ENCODE measurements at places on chromosomes 6 and 20.

DNA sequence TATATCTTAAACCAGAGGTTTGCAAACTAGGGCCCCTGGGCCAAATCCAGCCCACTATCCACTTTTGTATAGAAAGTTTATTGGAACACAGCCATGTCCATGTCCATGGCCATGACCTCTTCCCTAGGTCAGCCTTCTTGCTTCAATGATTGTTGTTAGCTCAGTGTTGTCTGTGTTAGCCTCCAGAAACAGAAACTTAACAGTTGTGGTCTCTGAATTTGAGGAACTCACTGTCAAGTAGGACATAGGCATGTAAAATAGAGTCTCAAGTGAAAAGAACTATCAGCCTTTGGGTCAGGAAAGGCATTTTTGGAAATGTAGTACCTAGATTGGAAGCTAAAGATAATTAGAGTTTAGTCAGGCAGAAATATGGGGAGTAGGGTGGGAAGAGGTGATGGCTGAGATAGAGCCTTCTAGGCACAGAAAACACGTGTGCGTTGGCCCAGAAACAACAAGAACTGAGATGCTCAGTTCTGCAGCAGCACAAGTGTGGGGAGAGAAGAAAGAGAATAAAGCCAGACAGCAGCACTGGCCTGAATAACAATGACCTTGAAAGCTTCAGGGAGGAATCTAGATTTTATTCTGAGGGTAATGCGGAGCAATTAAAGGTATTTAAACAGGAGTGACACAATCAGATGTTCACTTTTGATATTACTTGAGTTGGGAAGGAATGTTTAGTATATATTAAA, 87.0 kb upstream of the OLIG3 start:
- no peak for DNase-seq

DNA sequence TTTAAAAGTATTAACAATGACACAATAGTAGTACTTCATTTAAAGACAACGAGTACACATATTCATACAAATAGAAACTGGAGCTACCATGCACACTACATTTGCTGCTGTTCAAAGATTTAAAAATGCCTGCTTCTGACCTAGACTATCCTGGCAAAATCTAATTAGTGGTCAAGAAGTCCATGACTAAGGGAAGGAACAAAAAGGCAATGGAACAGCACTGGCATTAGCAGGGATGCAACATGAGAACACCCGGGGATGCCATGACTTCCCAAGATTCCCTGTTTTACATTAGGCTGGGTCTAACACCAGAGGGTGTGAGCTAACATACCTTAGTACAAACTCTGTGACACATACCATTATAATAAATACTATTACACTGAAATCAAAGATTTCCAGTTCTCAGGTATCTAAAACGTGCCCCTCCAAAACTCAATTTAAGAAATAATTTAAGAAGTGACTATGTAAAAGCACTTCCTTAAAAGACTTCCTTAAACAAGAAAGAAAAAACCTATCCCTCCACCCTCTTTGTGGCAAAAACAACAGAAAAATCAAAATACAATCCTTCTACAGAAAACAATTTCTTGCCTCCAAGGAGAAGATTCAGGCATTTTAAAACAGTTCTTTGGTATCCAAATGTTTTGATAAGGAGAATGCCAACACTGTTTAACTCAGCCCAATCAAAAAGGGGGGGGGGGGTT, 25.5 kb downstream of the CHD6 start:
- no peak for DNase-seq

DNA sequence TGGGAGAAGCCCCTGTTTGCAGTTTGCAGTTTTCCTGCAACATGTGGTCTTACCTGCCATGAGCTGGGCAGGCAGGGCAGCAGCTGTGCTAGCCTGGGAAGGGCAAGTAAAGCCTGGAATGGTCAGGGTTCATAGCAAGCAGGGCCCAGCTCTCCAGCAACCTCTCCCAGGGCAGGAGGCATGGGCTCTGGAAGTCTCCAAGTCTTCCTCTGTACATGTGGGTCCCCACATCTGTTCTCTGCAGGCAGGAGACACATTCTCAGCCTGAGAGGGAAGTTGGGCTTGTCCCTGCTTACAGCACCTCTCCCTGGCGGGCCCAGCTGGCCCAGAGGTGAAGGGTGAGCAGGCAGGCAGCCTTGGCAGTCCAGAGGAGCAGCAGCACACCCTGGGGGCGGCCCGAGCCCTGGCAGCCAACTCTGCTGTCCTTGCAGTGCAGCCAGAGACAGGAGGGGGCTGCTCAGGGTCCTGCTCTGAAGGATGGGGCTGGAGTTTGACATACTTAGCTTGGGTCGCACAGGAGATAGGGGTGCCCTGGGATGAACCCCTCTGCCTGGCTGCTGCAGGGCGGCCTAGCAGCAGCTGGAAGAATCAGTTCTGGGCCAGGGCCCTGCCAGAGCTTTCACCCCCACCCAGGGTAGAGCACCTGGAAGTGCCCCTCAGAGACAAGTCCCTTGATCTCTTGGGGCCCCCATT, 176.0 kb downstream of the MRPL14 start:
- no peak for DNase-seq

- DNase-seq: no peak
Measured at GRCh38 chr6:142241061-142241460, 60.7 kb upstream of the ADGRG6 start.

DNA sequence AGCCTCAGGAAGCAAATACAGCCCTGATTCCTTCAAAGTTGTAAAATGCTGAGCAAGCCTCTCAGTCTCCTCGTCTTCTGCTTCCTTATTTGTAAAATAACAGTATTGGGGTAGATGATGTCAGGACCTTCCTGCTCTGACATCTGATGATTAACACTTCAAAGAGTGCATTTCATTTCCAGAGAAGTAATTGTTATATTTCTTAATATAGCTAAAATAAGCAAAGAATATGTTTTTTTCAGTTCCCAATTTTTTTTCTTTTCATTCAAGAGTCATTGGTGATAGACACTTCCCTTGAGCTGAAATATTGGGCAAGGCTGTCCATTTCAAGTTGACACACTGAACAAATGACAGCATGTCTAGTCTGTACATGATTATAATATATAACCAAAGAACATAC, 53.4 kb downstream of the SLX4IP start:
- no peak for DNase-seq

DNA sequence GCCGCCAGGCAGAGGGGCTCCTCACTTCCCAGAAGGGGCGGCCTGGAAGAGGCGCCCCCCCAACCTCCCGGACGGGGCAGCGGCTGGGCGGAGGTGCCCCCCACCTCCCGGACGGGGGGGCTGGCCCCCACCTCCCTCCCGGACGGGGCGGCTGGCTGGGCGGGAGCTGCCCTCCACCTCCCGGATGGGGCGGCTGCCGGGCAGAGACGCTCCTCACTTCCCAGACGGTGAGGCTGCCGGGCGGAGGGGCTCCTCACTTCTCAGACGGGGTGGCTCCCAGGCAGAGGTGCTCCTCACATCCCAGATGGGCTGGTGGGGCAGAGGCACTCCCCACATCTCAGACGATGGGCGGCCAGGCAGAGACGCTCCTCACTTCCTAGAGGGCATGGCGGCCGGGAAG, 389.7 kb upstream of the EYS start:
- no peak for DNase-seq

DNA sequence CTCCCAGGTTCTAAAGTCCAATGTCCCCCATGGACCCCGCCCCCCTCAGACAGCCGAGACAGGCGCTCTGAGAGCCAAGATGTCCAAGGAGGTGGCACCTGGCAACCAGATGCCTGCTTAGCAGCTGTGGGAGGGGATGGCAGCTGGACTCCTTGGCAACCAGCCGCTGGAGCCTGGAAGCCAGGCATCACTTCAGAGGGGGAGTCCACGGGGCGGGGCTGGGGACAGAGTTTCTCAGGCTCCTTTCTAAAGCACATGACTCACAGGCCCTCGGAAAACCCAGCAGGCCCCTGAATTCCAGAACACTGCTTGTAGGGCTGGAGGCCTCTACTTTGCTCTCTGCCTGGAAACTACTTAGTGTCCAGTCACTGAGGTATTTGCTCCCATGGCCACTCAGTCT, 51.5 kb downstream of the PREX1 start:
- DNase-seq: no peak

GRCh38 chr20:59640267-59640666, 35.9 kb downstream of the PHACTR3 start:
- DNase-seq: no peak

- DNase-seq: no peak
Measured at GRCh38 chr20:22757424-22758183, 173.2 kb upstream of the FOXA2 start.

DNA sequence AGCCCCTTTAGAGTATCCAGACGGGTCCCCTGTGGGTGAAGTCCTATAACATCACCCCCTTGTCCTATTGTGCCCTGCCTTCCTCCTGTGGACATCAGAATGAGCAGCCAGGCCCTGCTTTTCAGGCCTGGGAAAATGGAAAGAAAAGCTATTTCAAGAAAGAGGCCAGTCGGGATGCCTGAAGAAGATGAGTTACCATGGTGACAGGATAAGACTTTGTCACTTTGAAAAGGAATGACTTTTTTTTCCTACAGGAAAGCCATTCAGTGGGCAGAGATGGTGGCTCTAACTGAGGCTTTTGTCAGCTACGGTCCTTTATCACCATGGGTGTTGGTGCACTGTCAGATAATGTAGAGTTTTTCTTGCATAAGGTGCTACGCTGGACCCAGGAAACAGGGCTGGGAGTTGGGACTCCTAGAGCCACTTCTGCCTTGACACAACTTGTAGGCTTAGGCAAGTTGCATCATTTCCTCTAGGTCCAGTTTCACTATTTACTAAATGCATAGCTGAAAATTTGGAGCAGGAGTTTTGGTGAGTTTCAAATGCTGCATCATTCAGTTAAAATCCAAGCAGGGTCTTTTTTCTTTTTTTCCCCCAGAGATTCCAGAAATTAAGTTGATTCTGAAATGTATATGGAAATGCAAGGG, 293.6 kb upstream of the PRND start:
- DNase-seq: no peak

DNA sequence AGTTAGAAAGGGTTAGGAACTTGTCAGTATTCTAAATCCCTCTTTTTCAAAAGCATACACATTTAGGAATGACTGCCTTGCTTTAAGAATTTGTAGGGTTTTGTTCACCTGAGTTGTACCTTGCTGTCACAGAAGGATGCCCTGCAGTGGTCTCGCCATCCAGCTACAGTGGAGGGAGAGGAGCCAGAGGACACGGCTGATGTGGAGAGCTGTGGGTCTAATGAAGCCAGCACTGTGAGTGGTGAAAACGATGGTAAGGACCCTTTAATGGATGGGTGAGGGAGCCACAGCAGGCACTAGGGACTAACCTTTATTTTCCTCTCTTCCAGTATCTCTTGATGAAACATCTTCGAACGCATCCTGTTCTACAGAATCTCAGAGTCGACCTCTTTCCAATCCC, 69.9 kb downstream of the ASXL1 start:
- no peak for DNase-seq

GRCh38 chr6:64383277-64383676, 747.7 kb downstream of the PHF3 start:
- no peak for DNase-seq

- DNase-seq: no peak
Measured at GRCh38 chr6:169589699-169590257, 112.1 kb downstream of the WDR27 start.

DNA sequence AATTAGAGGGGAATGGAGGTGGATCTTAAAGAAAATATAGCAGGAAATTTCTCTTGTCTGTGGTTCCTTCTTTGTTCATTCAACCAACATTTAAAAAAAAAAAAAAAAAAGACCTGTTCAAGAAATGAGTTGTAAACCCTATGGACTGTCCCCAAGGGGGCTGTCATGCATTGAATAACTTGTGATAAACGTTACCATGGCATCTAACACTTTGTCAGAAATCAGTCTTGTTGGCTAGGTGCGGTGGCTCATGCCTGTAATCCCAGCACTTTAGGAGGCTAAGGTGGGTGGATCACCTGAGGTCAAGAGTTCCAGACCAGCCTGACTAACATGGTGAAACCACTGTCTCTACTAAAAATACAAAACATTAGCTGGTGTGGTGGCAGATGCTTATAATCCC, 381.7 kb downstream of the BCKDHB start:
- DNase-seq: no peak

- DNase-seq: no peak
Measured at GRCh38 chr20:24588047-24588635, 118.7 kb downstream of the SYNDIG1 start.

Measured in RWPE1 (cell line).